NCI-H748 treated with DMSO at 0.1 percent for 48 hours (cell line): ENCODE measurements at places on chromosomes 12 and 14.
A peak's percentile ranks its signal among the peaks of the same experiment; 100 is the strongest.

DNA sequence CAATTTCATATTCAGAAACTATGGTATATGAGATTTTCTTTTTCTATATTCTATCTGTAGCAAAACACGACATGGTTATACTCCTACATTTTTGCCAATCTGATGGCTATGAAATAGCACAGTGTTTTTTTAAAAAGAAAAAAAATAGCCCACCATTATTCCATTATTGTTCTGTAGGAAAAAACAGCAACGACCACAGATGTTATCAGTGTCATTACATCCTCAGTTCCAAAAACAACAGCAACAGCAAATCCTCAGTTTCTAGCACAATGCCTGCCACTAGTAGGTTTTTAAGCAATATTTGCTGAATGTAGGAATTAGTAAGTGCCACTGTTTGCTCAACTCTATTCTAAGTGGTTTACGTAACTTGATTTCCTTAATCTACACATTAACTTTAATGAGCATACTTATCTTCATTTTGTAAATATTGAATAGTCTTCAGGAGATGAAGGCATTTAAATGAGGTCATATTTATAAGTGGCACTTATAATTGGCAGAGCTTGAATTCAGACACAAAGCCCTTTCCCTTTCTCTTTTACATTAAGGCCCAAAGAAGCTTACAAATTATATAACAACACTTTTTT lies 8.3 kb downstream of the RNASE6 start:
- DNase-seq: no peak

DNA sequence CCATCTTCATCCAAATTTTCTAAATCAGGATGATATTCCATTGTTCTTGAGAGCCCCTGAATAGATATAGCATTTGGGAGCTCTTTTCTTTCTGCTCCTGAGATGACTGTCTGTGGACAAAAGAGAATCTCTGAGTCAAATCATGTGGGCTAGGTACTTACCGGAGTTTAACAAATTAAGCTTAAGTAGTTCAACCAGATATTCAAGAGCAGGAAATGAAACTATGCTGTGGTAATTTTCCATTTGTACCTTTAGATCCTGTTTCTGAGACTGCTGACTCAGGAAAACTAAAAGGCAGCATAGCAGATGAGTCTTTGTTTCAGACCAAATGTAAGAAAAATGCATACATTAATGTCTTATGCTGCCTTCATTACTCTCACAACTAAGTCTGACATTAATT lies at the start of gene CLEC7A:
CLEC7A (minus strand) TSS at position 158 of the 400 bp plus-strand sequence; CDS start at position 41, 117 bp downstream.
- DNase-seq: peak; percentile 1

DNA sequence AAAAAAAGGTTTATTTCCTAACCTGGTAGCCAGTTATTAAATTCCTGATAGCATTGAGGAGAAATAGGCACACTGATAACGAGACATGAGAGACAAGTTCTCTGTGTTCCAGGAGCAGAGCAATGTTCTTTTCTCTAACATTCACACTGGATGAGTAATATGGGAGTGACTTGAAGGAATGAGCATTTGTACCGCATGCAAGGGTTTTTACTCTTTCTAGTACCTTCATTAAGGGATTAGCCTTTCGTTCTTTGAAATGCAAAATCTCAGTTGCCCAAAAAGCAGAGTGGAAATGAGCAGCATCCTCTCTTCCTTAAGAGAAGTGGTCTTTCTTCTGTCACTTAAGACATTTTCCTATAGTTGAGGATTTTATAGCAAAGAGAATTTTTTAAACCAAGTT lies 54.7 kb downstream of the FGD4 start:
- no peak for DNase-seq

DNA sequence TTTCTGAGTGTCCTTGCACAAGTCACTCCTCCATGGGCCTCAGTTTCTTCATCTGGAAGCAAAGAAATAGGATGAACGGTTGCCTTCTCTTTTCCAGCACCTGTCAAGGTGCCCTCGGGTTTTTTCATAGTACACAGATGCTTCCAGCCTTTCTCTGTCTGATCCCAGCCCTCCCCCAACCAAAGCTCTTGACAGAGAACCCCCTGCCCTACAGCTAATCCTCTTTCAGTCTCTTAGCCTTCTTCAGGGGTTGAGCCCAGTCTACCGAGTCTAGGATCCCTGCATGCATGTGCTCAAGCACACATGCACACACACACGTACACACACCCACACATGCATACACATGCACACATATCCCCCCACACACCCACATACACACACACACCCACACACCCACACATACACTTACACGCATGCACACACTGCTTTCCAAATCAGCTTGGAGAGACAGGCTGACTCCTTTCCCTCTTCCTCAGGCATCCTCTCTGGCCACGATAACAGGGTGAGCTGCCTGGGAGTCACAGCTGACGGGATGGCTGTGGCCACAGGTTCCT lies 4.7 kb downstream of the CDCA3 start:
- DNase-seq: no peak

DNA sequence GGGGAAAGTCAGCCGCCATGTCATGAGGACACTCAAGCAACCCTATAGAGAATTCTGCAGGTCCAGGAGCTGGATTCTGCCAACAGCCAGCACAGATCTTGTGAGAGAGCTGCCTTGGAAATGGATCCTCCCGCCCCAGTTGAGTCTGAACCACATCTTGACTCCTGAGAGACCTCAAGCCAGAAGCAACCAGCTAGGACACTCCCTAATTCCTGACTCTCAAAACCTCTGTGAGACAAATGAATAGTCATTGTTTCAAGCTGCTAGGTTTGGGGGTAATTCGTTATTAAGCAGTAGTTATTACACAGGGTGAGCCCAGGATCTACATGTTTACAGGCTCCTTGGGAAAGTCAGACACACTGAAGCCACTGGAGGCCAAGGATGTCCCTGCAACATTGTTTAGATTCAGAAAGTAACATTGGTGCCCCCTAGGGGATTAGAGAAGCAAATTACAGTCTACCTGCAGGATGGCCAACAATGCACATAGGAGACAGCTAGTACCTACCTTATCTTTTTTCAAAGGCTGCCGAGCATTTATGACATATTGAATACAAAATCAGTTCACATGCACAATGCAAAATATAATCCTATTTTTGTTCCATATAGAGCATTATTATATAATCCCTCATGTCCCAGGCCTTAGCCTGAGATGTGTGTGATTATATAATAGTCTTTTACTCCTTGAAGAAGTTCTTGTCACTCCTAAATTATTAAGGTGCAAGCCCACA lies 57.9 kb upstream of the FICD start:
- DNase-seq: peak; percentile 60

GRCh38 chr12:122820838-122821271 lies 14.4 kb upstream of the HIP1R start:
- no peak for DNase-seq

DNA sequence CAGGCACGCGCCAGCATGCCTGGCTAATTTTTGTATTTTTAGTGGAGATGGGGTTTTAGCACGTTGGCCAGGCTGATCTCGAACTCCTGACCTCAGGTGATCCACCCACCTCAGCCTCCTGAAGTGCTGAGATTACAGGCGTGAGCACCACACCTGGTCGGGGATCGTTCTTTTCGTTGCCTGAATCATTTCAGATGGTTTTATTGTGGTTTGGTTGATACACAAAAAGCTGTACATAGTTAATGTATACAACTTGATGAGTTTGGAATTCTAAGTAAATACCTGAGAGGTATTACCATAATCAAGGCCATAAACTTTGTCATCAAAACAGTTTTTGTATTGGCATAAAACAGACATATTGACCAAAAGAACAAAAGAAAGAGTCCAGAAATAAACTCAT lies 63.3 kb downstream of the RIC8B start:
- DNase-seq: no peak

DNA sequence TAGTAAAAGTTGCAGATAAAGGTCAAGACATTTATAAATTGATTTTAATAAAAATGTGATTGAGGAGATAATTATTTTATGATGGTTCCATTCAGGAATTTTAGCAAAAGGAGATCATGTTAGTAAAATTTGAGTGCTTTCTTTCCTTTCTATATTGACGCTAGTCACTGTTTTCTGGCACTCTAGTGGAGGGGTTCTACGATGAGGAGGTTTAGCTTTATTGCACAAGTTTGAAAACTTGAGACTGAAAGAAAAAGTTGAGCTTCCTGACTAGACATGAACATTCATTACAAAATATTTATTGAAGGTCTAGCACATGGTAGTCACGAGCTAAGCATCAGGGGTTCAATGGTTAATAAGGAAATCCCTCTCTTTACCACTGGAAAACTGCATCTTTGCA lies 336.1 kb downstream of the SNAPC1 start:
- DNase-seq: no peak

DNA sequence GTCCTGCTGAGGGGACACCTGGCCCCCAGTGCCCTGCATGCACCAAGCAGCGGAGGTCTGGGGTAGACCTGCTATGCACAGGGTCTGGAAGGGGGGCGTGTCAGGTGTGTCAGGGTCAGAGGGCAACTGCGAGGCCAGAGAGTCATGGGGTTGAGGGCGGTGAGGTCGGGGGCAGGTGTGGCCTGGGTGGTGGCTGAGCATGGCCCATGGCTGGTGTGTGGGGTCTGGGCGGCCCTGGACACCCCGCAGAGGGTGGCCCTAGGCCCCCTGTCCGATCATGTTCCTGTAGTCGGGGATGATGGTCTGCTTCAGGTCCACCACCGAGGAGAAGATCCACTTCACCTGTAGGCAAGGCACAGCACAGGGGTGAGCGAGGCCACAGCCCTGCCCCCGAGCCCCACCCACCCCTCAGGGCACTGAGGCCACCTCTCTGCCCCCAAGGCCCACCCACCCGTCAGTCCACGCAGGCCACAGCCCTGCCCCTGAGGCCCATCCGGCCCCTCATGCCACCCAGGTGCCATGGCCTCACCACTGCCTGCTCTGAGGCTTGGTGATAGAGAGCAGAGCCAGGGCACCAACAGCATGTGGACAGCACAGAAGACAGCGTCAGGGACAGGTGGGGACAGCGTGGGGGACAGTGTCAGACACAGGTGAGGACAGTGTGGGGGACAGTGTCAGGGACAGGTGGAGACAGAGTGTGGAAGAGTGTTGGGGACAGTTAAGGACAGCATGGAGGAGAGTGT lies 211.3 kb downstream of the TMEM121 start:
- DNase-seq: no peak

DNA sequence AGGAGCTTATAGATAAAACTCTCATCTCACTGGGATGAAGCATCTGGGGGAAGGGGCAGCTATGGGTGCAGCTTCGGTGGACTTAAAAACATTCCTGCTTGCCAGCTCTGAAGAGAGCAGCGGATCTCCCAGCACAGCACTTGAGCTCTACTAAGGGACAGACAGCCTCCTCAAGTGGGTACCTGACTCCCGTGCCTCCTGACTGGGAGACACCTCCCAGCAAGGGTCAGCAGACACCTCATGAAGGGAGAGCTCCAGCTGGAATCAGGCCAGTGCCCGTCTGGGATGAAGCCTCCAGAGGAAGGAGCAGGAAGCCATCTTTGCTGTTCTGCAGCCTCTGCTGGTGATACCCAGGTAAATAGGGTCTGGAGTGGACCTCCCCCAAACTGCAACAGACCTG lies 345.2 kb upstream of the SYT1 start:
- no peak for DNase-seq

DNA sequence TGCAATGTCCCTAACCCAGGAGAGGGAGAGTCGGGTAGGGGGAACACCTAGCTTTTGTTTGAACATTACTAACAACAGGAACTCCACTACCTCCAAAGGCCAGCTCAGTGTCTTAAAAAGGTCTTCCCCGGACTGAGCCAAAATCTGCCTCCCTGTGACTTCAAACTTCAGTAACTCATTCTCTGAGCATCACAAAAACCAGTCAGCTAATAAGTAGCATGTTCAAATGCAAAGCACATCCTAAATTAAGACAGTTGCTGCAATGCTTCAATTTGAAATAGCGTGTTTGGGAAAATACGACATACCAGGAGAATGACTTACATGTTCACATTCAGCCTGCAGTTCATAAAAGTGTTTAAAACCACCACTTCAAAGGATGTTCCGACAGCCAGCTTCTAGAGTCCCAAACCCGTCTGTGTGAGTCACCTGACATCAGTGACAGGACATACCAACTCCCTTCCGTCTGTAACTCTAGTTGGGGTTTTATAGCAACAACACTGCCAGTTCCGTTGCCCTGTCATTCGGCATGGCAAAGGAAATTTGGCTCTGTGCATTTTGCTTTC lies 13.0 kb downstream of the ZFP36L1 start:
- no peak for DNase-seq

- no peak for DNase-seq
Measured at GRCh38 chr12:28350502-28350901, 160.2 kb downstream of the CCDC91 start.

DNA sequence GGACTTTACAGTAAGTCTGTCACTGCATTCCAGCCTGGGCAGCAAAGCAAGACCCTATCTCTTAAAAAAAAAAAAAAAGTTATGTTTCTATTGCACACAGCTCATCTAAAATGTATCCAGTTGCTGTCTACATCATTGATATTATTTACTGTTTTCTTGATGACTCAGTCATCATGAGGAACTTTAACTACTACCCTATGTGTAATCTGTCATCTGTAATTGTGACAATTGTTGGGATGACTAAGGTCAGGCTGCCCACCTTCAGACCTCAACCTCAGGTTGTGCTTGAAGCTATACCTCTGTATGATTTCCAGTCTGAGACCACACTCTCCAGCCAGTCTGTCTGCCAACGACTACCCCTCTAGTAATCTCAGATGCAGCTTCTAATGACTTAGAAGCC lies 15.3 kb downstream of the PPP1R13B start:
- DNase-seq: no peak

DNA sequence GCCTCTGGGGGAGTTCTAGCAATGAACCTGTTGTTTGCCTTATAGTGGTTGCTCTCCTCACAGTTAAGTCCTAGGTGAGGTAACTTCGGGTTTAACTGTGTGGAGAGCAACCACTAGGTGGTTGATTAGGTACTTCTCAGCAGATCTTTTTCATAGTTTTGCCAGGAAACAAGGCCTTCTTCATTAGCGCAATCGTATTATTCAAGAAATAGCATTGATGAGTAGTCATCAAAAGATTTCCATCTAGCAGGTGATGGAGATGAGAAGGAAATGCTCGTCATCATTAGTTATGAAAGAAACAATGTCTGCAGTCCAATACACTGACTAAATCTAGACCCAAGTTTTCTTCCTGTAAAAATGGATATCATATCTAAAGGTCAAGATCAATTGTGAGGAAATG lies 923.3 kb downstream of the AACS start:
- DNase-seq: no peak

DNA sequence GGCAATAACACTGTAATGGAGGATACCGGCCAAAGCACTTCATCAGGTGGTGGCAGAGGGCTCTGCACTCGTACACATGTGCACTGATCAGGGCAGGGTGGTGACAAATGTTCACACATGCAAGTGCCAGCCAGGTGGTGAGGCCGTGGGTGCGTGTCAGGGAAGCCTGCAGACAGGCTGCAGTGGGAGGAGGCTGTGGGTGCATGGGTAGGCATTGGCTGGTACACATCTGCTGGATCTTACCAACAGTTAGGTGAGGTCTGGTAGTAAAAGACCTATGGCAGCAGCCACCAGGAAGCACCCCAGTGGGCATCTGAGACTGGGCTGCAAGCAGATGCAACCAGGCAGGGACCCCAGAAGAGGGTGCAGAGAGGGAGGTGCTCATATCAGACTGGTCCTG lies 65.3 kb downstream of the PDE6H start:
- no peak for DNase-seq
